ENCODE measurements at places on chromosomes 7 and 10. TPM values are rescaled to one million over a fixed set of nuclear protein-coding genes. Genes with fewer than 3 reads are reported as not detected.
A peak's percentile ranks its signal among the peaks of the same experiment; 100 is the strongest.

The GALNT11 gene
- 60.2 TPM for total RNA-seq

The SPDYE9 gene
- total RNA-seq, result not detected

The NRG3 gene
- not detected for total RNA-seq

The OPN4 gene
- not detected for total RNA-seq

The OR2A42 gene
- total RNA-seq, result 0.16 TPM

The PVRIG gene
- total RNA-seq, result not detected

The MRC1 gene
- total RNA-seq, result 9.8 TPM

The WNT8B gene
- total RNA-seq, result not detected

The CDC14C gene
- not detected for total RNA-seq

The FAM25A gene
- total RNA-seq, result not detected

The FOXI2 gene
- total RNA-seq, result 0.77 TPM

The GATA3 gene
- total RNA-seq, result not detected

The GHRHR gene
- not detected for total RNA-seq

DNA sequence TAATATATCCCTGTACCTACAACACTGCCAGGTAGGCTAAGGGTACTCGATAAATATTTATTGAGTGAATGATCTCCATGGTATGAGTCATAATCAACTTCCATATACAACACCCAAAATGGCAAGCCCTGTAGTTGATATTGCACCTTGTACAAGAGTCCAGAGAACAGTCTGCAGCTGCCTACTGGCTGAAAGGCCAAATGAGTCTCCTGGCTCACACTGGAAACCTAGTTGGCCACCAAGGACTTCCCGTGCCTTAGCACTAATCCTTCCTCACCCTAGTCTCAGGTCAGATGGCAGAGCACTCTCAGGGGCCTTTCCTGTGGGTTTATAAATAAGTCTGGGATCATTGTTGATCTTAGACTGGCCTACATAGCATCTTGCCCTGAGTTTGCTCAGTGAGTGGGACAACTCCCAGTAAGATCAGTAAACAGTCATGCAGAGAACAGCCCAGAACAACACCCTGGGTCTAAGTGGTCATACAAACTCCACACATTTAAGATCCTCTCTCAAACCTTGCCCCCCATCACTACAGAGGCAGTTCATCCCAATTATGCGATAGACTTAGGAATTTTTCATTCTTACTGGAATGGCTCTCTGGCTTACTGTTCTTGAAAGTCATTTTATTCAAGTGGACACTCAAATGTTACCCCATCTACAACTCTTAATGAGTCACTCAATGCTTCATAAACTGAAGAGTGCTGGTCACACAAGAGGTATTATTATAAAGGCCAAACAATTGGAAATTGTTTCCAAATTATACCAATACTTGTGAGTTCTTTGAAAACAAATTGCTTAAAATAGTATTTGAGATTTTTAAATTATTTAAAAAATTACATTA is 14.7 kb upstream of the SLC16A9 start:
- no peak for ATAC-seq

DNA sequence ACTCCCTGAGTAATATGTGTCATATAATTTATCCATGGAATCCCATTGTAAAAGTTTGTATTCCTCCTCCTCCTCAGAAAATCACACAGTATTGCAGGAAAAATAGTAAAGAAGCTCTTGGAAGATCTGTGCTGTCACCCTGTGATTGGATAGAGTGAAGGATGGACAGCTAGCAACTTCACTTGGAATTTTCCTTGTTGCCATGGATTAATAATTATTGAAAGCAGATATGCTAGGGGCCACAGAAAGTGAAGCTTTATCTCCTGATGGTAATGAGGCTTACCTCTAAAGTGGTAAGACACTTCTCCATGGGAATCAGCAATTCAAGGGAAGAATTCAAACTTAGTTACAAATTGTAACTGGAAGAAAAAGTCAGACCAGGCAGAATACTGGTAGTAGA is 48.8 kb downstream of the PHYHIPL start:
- ATAC-seq, result no peak

- no peak for ATAC-seq
Observed at GRCh38 chr7:25845464-25845863, 306.5 kb upstream of the NFE2L3 start.

DNA sequence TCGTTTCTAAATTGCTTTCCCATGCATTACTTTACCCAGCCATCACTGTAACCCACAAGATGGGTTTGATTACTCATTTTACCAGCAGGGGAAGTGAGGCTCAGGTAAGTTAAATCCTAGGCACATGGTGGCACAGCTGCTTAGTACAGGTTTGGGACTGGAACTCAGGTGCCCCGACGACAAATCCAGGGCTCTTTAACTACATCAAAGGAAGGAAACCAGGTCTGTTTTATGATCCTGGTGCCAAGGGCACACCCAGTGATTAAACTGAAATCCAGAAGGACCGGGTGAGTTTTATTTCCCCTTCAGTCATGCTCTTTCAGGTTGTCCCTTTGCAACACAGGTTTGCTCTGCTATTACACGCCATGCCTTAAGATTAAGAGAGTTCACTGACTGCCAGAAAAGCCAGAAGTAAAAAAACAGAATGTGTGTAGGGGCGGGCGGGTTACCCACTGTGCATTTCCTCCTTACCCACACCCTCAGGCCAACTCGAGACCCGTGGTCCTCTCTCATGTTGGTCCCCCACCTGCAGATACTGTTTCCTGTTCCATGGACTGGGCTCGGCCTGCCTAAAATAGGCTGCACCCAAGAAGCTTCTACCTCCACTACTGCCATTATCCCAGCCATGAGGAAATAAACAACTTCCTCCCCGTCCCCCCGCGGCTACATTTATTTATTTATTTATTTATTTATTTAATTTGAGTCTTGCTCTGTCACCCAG is 55.1 kb upstream of the KDM7A start:
- ATAC-seq, result no peak

DNA sequence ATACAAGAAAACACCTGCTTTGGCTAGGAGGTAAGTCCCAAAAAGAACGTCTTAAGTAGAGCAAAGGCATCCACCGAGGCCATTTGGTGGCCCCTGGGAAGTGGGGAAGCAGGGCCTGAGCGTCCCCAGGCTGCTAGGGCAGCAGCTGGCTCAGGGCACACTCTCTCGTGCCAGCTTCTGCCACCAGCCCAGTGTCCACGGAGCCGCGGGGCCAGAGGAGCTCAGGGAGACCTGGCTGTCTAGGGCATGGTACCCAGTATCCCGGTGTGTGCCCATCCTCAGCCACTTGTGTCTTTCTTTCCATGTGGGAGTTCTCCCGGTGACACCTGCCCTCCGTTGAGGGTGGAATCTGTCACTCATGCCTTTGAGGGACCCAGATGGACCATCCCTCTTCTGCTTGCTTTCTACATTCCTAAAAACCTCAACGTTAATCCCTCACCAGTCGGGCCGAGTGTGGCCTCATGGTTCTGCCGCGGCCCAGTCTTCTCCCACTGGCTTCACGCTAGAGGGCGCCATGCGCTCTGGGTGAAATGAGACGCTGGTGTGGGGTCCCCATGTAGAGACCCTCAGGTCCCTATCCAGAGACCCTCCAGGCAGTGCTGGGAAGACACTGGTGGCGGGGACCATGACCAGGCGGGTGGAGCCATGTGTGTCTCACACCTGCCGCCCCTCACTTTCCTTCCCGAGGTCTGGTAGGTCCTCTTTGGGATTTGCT is 9.5 kb upstream of the AP5Z1 start:
- no peak for ATAC-seq

DNA sequence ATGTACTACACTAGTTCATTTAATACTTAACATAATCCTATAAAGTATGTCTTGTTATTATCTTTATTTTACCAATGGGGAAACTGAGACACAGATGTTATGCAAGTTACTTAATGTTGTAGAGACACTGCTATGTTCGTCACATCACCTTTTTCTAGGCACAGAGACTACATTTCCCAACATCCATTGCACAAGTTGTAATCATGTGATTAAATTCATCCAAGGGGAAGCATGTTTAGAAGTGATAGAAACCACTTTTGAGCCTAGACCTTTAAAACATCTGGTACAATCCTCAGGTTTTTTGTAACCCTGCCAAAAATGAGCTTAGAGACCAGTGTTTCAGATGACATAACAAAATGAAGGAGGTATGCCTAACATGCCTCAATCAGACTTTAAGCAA is 386.8 kb upstream of the HPS1 start:
- ATAC-seq, result no peak

GRCh38 chr7:135799881-135800280 is 51.3 kb upstream of the FAM180A start:
- no peak for ATAC-seq

DNA sequence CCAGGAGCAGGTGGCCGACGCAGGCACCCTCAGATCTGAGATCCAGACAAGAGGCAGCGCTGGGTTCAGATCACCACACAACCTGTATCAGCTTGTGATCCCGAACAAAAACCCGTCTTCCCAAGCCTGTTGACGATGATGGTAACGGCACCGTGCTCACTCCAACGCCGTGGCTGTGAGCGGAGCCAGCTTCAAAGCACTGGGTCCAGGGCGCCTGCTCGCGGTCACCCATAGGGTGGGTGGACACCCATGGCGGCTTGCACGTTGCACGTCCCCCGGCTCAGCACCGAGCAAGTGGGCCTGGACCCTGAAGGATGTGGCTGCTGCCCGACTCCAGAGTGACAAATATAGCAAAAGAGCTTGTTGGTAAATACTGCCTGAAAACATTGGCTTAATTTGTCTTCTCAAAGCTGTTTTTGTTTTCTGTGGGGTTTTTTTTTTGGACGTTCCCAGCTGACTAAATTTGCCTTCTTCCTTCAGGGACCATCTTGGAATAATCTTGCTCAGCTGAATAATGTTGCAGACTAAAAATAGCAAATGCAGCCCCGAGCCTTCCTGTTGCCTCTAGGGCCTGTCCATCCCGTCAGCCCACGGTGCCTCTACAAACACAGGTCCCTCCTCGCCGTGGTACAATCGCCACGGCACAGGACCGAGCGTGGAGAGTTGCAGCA is 41.0 kb downstream of the FOXK1 start:
- ATAC-seq, result no peak

- ATAC-seq, result no peak
Observed at GRCh38 chr10:80015911-80016830, 62.3 kb upstream of the TMEM254 start.

GRCh38 chr7:81407094-81407493 is 362.8 kb downstream of the HGF start:
- ATAC-seq, result no peak

- ATAC-seq, result no peak
Observed at GRCh38 chr7:114622221-114622620, 207.6 kb downstream of the FOXP2 start.

- ATAC-seq, result no peak
Observed at GRCh38 chr7:84735677-84736076, 451.2 kb downstream of the SEMA3D start.

DNA sequence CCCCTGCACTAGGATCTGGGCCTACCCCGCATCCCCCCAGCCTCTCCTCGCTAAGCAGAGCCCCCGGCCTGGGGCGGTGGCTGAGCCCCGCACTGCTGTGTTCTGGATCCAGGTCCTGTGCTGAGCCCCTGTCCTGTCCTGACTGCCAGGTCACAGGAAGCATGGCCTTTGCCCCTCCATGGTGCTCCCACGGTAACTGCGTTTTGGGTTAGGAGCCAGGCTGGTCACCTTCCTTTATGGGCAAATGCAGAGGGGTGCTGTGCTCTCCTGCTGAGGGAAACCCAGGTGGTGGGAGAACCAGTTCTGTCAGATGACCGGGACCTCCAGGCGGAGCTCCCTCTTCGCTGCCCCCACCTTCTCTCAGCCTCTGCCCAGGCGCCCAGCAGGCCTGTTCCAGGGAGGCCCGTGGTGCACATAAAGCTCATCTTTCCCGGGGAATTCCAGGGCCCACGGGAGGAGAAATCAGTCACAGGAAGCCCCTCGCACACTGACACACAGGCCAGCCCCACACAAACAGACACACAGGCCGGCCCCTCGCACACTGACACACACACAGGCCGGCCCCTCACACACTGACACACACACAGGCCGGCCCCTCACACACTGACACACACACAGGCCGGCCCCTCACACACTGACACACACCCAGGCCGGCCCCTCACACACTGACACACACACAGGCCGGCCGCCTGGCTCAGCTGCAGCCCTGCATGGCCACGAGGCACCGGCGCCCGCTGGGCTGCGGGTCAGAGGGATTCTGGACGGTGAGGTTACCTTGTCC is 75.6 kb downstream of the CFAP46 start:
- no peak for ATAC-seq

- ATAC-seq, result peak; percentile 71
Observed at GRCh38 chr7:95772771-95773581, 622 bp downstream of the DYNC1I1 start.

DNA sequence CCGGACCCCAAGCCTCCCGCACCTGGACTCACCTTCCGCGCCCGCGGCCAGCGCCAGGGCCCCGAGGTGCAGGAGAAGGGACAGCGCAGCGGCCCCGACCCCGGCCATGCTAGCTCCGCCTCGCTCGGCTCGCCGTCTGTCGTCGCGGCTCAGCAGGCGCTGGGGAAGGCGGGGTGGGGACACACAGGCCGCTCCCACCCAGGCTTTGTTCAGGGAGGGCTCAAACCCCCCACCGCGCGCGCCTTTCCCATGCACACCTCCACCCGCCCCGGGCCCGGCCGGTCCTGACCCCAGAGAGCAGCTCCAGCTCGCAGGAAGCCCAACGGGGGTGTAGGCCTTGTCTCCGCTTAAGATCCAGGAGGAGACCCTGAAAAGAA is at the start of gene KCP:
TSS of gene KCP (minus strand) at position 141 of the 377 bp plus-strand sequence. CDS start at position 108, 33 bp downstream.
- no peak for ATAC-seq
